Osteoblast (primary cell): ENCODE measurements at places on chromosomes 3 and 15. TPM values are rescaled to one million over a fixed set of nuclear protein-coding genes. Genes with fewer than 3 reads are reported as not detected.
A peak's percentile ranks its signal among the peaks of the same experiment; 100 is the strongest.

The IQCF2 gene
- total RNA-seq: not detected in 2 replicates

DNA sequence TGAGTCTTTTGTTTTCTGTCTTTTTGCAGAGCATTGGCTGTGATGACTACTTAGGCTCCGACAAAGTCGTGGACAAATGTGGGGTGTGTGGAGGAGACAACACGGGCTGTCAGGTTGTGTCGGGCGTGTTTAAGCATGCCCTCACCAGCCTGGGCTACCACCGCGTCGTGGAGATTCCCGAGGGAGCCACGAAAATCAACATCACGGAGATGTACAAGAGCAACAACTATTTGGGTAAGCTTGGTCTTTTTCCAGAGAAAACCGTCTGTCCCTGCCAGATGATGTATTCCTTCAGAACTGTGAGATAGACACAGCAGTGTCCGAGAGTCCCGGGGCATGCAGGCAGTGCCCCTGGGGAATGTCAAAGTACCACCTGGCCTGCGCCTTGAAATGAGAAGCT is 149.9 kb upstream of the NR2E3 start:
- H3K4me3 ChIP-seq: no peak overlapping the region
- H3K36me3 ChIP-seq: no peaks in the 10 kb centered on the region

- DNase-seq: no peak
- H3K27ac ChIP-seq: no peak overlapping the region
- no peaks in the 10 kb centered on the region for H3K36me3 ChIP-seq
- H3K27me3 ChIP-seq: no peaks in the 10 kb centered on the region
Observed at GRCh38 chr15:97053635-97054034, 723.1 kb downstream of the NR2F2 start.

The FAM107A gene
- not detected in 2 replicates for total RNA-seq

DNA sequence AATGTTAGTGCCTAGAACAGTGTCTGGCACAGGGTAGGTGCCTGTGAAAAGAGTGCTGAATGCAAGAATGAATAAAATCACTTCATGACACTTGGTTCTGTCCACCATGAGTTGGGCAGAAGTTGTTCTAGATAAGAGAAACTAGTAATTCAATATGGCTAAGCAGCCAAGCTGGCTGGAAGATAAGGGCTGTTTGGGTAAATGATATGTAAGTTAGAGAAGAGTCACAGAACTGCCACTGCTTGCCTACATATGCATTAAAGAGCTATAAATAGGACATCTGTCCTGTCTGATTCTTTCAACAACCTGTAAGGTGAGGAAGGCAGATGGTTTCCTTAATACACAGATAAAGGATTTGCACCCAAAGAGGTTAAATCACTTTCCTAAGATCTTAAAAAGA is 13.1 kb downstream of the MTMR10 start:
- H3K36me3 ChIP-seq: peaks cover 18% of the 10 kb centered on the region
- H3K27ac ChIP-seq: no peak overlapping the region
- H3K4me1 ChIP-seq: no peaks in the 10 kb centered on the region
- no peaks in the 10 kb centered on the region for H3K27me3 ChIP-seq
- H3K4me3 ChIP-seq: no peak overlapping the region

- no peak for DNase-seq
- no peaks in the 10 kb centered on the region for H3K27me3 ChIP-seq
- H3K36me3 ChIP-seq: no peaks in the 10 kb centered on the region
- H3K27ac ChIP-seq: no peak overlapping the region
- H3K4me3 ChIP-seq: no peak overlapping the region
Observed at GRCh38 chr15:25613134-25613533, 174.3 kb upstream of the UBE3A start.

The SLC24A5 gene
- total RNA-seq: not detected in 2 replicates

The SMCO1 gene
- not detected in 2 replicates for total RNA-seq

The RBPMS2 gene
- total RNA-seq: 0.29 TPM in 1 of 2 replicates, not detected in the other

DNA sequence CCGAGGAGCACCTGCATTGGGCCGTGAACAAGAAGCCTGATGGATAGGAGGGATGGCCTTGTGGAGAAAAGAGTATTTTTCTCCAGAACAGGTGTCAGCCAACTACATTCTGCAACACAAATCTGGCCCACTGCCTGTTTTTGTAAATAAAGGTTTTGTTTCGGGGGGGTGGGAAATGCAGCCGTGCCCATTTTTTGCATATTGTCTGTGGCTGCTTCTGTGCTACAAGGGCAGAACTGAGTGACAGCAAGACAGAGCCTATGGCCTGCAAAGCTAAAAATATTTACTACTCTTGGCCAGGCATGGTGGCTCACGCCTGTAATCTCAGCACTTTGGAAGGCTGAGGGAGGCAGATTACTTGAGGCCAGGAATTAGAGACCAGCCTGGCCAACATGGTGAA is 95.9 kb upstream of the AKAP13 start:
- no peak overlapping the region for H3K4me3 ChIP-seq
- H3K36me3 ChIP-seq: no peaks in the 10 kb centered on the region
- peaks cover 6% of the 10 kb centered on the region for H3K4me1 ChIP-seq
- H3K27me3 ChIP-seq: peaks cover 7% of the 10 kb centered on the region

DNA sequence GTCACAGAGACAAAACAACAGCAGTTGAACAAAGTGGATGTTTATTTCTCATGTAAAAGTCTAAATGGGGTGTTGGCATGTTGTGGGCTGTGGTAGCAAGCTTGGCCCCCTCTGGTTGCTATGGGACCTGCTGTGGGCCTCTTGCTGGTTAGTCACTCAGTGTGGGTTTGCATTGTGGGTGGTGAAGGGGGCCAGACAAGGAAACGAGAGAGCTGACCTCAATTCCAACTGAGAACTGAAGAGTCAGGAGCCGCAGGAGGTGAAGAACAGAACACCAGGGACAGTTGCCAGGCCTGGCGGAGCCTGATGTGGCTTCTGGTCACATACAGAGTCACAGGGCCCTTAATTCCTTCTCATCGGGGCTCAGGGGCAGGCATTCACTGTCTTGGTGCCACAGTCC is 1.9 kb upstream of the ADPGK start:
- no peaks in the 10 kb centered on the region for H3K27me3 ChIP-seq
- H3K36me3 ChIP-seq: peaks cover 9% of the 10 kb centered on the region
- peak overlapping the region; percentile 94 for H3K27ac ChIP-seq
- peaks cover 44% of the 10 kb centered on the region for H3K4me1 ChIP-seq
- H3K4me3 ChIP-seq: no peak overlapping the region

The SYNPR gene
- total RNA-seq: not detected in 2 replicates

The KNG1 gene
- not detected in 2 replicates for total RNA-seq

The SERPINI2 gene
- total RNA-seq: not detected in 2 replicates

The SAMD7 gene
- total RNA-seq: not detected in 2 replicates

The ARRDC4 gene
- total RNA-seq: 17.0 and 33.6 TPM in 2 replicates

The ZBTB47 gene
- total RNA-seq: 39.2 and 41.3 TPM in 2 replicates

DNA sequence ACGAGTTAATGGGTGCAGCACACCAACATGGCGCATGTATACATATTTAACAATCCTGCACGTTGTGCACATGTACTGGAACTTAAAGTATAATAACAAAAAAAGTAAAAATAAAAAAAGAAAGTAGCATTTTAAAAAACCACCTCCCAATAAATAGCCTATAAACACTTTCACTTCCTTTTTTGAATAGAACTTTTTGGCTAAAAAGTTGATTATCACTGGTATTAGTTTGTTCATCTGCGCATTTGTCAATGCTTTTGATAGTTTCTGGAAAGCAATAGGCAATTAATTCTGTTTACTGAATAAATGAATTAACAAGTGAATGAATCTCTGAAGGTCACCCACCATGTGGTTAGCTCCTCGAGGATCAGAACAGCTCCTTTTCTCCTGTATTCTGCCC is 179.9 kb downstream of the SLC9A9 start:
- no peaks in the 10 kb centered on the region for H3K4me1 ChIP-seq
- no peak overlapping the region for H3K27ac ChIP-seq

The DYNC1LI1 gene
- 34.4 and 38.0 TPM in 2 replicates for total RNA-seq

DNA sequence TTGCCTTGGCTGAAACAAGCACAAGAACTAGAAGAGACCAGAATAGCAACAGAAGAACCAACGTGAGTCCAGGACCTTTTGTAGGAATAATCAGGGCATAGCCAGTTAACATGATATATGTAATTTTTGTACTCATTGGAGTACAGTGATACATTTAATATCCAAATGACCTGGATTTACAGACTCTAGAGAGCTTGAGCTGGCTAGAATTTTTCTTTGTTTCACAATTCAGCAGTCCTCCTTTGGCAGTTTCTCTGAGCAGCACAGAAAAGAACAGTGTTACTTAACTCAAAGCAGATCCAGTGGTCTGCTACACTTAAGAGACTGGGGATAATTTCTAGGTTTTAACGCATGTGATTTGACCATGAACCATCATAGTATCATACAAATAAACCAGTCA is 245.7 kb downstream of the ADAMTSL3 start:
- no peak overlapping the region for H3K27ac ChIP-seq
- H3K36me3 ChIP-seq: no peaks in the 10 kb centered on the region
- peaks cover 6% of the 10 kb centered on the region for H3K27me3 ChIP-seq
- no peak overlapping the region for H3K4me3 ChIP-seq
- no peak for DNase-seq

The GRK7 gene
- total RNA-seq: not detected in 2 replicates

DNA sequence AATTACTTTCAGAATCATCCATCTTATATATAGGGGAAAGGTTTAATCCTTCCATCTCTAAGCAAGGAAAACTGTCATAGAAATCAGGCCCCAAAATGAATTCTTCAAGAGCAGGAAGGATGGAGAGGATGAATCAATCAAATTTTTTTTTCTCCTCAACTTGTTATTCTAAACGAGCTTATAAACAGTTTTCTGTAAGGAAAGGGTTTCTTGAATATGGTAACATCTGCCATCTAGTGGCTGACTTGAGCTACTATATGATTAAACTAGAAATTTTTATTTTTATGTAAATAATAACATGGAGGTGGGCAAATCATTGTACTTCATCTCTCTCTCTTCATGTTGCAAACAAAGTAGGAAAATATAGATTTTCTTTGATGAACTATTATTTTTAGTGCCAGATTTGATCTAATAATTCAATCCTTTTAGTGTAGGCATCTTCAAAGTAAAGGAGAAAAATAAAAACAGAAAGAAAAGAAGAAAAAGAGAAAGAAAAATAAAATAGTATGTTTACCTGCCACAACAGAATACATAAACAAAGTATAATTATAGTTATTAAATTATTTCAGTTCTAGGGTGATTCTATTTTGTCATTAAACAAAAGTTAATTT is 146.6 kb downstream of the SERPINI1 start:
- H3K4me3 ChIP-seq: no peak overlapping the region
- H3K36me3 ChIP-seq: no peaks in the 10 kb centered on the region
- DNase-seq: no peak
- H3K27ac ChIP-seq: no peak overlapping the region
- H3K27me3 ChIP-seq: no peaks in the 10 kb centered on the region
- H3K4me1 ChIP-seq: no peaks in the 10 kb centered on the region

The NCK1 gene
- total RNA-seq: 41.6 and 42.4 TPM in 2 replicates
